ENCODE measurements at places on chromosomes 1 and 21.
A peak's percentile ranks its signal among the peaks of the same experiment; 100 is the strongest.

GRCh38 chr1:223341121-223341520 lies 22.9 kb downstream of the SUSD4 start:
- DNase-seq = no peak

GRCh38 chr1:213281640-213282301 lies 230.7 kb downstream of the RPS6KC1 start:
- no peak for DNase-seq

- no peak for DNase-seq
These were observed 22.1 kb downstream of the OMA1 start for GRCh38 chr1:58524353-58524945.

- no peak for DNase-seq
These were observed 67.5 kb downstream of the NIBAN1 start for GRCh38 chr1:184906761-184907160.

DNA sequence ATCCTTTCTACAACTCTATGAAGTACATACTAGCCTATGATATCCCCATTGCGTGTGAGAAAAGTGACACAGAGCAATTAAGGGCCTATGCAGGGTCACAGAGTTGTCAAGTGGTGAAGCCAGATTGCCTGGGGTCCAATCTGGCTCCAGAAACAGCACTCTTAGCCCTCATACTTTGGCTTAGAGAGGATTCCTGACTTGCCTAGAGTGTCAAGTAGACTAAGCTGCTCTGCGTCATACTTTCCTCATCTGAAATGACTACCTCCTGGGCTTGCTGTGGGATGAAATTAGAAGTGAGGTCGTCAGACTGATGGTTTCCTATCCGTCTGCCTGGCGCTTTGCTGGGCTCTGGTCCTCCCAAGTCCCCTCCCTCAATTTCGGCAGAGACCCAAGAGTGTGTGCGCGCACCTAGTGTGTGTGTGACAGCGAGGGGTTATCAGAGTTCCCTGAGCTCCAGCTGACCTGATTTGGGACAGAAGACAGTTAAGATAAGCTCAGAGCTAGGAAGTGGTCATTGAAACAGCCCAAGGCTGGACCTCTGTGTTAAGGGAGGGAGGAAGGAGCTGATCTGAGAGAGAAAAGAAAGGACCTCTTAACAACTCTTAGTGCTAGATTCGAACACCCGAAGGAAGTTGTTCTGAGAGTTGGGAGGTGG lies 5.4 kb upstream of the NUAK2 start:
- no peak for DNase-seq

- no peak for DNase-seq
These were observed 30.0 kb downstream of the LRRC3 start for GRCh38 chr21:44485254-44485793.

DNA sequence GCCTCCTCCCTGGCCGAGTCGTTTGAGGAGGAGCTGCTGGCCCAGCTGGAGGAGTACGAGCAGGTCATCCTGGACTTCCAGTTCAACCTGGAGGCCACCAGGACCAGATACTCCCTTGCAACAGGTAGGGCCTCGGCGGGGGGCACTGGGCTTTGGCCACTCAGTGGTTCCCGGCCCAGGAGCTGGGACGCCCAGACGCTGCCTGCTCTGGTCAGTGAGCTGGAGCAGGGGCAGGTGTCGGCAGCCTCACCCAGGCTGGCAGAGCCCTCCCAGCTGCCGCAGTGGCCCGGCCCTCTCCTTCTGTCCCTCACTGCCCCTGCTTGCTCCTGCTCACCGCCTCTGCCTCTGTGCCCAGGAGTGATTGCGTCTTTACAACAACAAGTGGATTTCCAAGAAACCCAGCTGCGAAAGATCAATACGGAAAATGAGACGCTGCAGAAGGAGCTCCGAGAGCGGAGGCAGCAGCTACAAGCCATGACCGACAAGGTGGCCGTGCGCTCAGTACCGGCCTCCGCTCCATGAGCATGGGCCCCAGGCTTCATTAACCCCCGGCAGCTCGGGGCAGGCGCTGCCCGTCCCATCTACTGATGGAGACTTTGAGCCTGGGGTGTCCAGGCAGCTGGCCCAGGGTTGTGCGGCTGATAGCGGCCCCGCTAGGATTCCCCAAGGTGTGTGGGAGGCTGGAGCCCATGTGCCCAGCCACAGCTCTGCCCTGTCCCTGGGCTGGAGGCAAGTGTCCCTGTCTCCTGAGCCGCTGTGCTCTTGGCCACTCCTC lies 9.0 kb upstream of the SMIM1 start:
- DNase-seq = no peak

DNA sequence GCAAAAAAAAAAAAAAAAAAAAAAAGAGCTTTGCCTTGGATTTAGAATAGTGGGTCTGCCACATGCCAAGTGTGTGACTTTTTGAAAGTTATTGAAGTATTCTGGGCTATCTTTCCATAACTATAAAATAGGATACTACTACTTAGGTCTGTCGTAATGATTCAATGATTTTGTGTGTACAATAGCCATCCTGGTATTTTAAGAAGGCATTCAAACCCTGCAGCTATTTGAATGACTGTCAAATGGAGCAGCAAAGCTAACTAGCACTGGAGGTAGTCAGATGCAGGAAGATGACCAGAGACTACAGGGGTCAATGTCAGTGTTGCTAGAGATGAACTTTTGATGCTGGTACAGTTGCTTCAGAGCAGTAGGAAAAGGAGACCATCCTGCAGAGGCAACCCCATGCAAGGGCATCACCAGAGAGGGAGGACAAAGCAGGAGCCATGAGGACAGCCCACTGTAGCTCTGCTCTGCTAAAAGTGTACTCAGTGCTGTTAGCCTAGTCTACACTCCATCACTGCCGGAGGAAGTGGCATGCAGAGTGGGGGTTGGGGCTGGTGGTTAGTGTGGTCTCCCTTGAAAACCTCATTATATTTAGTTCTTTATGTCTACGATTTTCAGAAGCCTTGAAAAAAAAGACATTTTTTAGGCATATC lies 29.0 kb downstream of the DUSP10 start:
- DNase-seq = peak; percentile 1

- no peak for DNase-seq
These were observed 418.6 kb downstream of the MRPL39 start for GRCh38 chr21:25188677-25189079.

- no peak for DNase-seq
These were observed 52.7 kb downstream of the TRIM33 start for GRCh38 chr1:114458237-114458777.

DNA sequence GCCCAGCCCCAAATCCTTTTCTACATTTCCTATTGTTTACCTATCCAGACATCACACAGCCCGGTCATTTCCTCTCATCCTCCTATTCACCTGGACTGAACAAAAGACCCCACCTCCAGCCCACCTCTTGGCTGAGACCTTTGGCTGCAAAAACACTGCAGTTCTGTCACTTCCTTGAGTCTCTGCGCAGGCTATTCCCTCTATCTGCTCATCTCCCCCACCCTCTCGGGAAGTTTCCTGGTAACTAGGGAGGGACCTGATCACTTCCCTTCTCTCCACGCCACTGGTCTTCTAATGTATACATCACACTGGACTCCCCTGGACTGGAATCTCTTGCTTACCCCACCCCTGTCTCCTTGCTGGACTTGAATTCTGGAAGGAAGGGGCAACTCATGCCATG lies 5.3 kb downstream of the HTR1D start:
- DNase-seq = no peak

DNA sequence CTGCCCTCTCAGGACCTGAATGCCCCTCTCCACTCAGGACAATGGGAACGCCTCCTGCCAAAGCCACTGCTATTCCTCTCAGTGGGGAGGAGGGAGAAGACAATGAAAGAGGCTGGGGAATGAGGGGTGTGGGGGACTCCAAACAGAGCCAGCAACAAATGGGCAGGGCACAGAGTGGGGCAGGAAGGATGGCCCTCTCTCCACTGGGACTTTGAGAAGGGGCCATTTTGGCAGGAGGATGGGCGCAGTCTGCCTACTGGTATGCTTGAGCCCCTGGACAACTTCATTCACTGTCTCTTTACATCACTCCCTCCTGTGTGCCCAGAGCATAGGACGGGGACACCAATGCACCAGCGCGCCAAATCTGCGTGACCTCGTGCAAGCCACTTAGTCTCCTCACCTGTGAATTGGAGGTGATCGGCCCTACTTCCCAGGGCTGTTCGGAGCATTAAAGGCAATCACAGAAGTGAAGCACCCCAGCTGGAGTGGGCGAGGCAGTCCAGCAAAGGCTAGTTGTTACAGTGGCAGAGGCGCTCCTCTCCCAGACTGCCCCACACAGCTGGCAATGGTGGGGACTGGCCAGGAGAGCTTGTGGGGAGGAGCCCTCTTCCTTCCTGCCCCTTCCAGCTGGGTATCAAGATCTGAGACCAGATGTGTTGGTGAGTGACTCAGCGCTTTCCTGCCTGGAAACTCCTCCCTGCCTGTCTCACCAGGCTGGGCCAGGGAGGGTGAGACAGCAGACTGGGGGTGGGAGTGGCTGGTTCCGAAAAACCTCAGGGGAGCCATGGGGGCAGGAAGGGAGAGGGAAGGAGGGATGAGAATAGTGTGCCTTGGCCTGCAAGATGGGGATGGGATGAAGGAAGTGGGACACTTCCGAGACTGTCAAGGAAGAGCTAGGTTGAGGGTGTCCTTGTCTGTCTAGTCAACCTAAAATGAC lies 22.4 kb upstream of the SYNC start:
- peak; percentile 67 for DNase-seq

GRCh38 chr1:207966521-207966920 lies 55.6 kb upstream of the CD34 start:
- no peak for DNase-seq

- no peak for DNase-seq
These were observed 80.6 kb upstream of the TRABD2B start for GRCh38 chr1:48077795-48078222.

GRCh38 chr1:182389619-182390047 lies 2.0 kb downstream of the GLUL start:
- no peak for DNase-seq

GRCh38 chr1:16927256-16927655 lies 5.5 kb downstream of the CROCC start:
- no peak for DNase-seq

DNA sequence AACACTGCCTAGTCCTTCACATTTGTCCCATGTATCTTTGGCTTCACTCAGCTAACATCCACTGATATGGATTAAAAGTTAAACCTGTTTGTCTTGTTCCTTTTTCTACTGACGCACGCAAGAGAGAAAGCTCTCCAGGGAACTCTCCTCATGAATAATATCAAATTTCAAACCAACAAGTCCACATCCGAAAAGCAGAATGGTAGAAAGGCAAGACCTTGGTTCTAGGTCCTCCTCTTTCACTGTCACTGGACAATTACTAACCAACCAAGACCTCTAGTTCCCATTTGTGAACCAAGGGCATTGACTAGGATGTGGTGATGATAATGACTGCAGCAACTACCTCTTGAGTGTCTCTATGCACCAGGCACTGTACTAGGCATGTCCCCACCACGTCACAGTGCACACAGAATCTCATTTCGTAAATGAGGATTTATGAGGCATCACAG lies 8.4 kb downstream of the PLPP3 start:
- peak; percentile 61 for DNase-seq

- peak; percentile 25 for DNase-seq
These were observed 580 bp upstream of the BLACAT1 start for GRCh38 chr1:205456383-205456867.

- DNase-seq = no peak
These were observed 65.7 kb upstream of the NEK2 start for GRCh38 chr1:211741116-211741515.

DNA sequence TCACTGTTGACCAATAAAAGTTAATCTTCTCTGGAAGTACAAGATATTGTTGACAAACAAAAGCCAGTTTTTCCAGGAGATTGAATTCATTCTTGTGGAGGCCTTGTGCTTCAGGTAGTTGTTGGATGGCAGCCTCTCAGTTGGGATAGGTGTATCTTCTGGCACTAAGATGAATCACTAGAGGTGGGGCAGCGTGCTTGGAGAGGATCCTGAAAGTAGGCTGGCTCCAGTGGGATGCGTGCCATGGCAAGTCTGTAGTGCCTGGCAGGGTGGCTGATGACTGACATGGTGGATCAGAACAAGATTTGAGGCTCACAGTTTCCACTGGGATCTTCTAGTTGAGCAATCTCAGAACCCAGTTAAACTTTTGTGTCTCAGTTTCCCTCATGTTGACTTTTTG lies 2.4 kb downstream of the VPS13D start:
- DNase-seq = no peak

DNA sequence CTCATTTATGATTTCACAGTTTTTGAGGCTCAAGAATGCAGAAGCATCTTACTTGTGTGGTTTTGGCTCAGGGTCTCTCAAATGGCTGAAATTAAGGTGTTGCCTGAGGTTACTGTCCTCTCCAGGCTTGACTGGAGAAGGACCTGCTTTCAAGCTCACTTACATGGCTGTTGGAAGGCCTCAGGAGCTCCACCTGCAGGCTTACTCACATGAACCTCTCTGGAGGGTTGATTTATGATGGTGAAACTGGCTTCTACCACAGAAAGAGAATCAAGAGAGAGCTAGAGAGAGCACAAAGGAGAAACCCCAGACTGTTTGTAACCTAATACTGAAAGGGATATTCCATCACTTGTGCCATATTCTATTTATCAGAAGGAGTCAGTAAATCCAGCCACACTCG lies 6.2 kb upstream of the KCNK2 start:
- DNase-seq = peak; percentile 35

DNA sequence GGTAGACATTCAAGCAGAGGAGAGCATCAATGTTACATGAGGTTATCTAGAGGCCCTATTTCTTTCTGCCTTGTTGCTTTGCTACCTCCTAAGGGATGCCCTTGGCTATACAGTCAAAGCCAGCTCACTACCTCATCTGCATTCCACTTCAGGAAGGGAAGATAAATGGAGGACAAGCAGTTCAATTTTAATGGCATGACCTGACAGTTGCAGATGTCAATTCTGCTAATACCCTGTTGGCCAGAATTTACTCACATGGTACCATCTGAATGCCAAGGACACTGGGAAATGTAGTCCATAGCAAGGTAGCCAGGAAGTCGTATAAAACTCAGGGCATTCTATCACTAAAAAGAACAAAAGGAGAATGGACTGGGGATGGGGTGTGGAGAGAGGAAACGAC lies 31.5 kb downstream of the PALMD start:
- no peak for DNase-seq

- DNase-seq = peak; percentile 81
These were observed at the start of gene KLHL21 for GRCh38 chr1:6602669-6603237. Gene KLHL21, minus strand, starts transcription at chr1:6602869. Its CDS starts 52 bp downstream, at chr1:6602817.

GRCh38 chr1:18881642-18882431 lies 20.5 kb downstream of the ALDH4A1 start:
- DNase-seq = no peak

DNA sequence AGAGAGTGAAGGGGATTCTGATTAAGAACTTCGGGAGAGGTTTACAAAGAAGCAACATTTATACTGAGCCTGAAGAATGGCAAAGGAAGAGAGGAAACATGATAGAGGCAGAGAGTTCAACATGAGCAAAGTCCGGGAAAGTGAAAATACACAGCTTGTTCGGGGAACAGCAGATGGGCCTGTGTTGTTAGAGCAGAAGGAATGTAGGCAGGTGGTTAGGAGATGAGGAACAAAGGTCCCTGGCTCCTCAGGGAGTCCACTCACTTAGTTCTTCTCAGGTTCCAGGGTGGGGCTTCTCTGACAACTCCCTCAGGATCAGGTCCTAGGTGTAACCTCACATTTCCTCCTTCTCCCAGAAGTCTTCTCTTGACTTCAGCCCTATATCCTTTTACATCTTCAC lies 5.1 kb upstream of the ZNF326 start:
- peak; percentile 50 for DNase-seq

- DNase-seq = no peak
These were observed 11.9 kb downstream of the NIPAL3 start for GRCh38 chr1:24427545-24427862.
